ENCODE measurements at places on chromosomes 6 and 20.

GRCh38 chr6:7721649-7722048, 4.2 kb upstream of the BMP6 start:
- no peak for DNase-seq

GRCh38 chr20:13028001-13028400, 19.2 kb downstream of the SPTLC3 start:
- no peak for DNase-seq

DNA sequence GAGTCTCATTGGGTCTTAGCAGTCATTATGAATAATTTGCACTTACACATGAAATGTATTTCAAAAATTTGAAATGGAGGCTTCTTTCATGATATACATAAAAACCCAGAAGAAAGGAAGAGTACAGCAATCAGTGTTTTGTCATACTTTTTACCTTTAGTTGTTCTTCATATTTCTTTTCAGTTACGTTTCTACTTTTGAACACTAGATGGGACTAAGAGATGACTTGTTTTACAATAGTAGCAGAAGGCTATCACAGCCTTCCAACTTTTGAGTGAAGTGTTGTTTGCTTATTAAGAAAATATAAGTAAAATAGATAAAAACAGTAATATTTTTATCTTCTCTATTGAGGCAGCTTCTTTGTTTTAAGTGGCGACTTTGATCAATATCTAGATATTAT, 58.1 kb downstream of the L3MBTL3 start:
- DNase-seq, result peak; percentile 1

DNA sequence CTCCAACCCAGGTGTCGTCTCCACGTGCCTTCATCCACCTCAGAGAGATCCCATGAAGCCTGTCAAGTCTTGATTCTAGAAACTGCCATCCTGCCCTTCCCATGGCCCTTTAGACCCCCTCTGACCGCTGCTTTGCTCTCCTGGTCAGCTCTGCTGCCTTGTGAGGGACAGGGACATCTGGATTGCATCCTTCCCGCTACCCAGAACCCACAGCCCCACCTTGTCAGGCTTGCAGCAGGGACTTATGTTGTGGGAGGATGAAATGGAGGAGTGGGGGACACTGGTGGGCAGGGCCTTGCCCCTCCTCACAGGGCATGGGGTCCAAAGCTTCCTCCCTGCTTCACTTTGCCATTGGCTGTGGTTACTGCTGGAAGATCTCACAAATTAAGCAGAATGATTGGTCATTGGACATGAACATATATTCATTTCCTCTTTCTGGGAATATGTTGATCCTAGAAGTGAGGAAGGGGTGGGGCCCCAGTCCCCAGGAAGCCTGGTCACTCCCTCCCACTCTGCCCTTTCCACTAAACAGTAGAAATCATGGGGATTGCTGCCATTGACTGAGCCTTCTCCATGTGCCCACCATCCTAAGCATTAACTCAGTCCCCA, 4.5 kb downstream of the GLP1R start:
- no peak for DNase-seq

DNA sequence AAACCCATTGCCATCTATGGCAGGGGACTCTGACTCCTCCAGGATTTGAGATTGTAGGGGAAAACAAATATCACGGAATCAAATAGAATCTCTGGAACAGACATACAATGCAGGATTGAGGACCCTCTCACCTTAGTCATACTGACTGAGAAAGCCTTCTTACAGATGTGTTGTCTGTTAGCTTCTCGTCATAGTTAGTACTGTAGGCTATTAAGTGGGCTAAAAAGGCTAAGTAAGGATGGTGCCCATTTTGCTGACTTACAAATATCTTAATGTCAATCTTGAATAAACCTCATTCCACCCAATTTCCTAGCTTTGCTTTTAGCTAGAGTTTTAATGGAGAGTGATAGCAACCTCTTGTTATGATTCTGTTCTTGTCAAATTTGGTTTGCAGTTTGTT, 352.4 kb downstream of the QKI start:
- DNase-seq, result no peak

- DNase-seq, result no peak
Observed at GRCh38 chr6:45882671-45883070, 133.0 kb downstream of the CLIC5 start.

GRCh38 chr6:62652692-62653328, 366.8 kb upstream of the KHDRBS2 start:
- DNase-seq, result no peak

DNA sequence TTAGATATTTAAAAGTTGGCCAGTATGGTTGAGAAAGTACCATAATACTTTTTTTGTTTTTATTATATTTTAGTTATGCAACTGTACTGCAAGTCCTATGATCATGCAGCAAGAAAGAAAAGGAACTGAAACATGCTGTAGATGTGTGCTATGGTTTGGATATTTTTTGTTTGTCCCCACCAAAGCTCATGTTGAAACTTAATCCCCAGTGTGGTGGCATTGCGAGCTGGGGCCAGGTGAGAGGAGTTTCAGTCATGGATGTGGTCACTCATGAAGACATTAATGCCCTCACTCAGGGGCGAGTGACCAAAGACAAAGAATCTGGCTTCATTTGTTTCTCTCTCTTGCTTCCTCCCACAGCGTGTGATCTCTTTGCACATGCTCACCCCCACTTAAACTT, 393.9 kb downstream of the PAX1 start:
- DNase-seq, result no peak

DNA sequence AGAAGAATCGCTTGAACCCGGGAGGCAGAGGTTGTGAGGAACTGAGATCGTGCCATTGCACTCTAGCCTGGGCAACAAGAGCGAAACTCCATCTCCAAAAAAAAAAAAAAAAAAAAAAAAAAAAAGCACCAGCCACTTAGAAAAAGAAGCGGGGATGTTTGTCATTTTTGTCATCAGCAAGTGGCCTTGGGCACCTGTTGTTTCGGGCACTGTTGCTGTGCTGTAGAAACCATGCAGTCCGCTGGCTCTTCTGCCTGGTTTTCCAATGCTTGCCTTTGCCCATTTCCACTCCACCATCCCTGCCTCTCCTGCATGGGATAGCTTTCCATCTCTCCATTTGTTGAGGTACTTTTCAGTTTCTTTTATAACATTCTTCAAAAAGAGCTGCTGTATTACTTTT, 129.3 kb downstream of the ARID1B start:
- DNase-seq, result no peak

DNA sequence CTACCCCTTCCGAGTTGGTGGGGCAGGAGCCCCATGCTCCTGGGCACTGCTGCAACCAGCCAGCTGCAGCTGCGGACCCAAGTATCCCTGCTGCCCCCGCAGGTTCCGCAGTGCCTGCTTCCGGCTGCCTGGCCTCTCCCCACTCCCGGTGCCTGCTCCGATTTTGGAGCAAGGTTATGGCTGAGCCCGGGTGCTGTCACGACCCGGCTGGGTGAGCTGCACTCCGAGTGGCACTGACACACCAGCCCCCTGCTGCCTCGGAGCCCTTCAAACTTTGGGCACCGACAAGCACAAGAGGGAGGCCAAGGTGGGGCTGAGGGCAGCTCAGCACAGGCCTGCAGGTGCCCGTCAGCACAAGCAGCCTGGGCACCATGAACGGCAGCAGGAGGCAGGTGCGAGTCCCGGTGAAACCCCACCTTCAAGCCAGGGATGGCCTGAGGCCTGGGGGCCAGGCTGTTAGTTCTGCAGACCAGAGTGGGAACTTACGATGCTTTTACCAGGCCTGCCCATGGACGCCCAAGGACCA, 25.9 kb upstream of the HACE1 start:
- no peak for DNase-seq

DNA sequence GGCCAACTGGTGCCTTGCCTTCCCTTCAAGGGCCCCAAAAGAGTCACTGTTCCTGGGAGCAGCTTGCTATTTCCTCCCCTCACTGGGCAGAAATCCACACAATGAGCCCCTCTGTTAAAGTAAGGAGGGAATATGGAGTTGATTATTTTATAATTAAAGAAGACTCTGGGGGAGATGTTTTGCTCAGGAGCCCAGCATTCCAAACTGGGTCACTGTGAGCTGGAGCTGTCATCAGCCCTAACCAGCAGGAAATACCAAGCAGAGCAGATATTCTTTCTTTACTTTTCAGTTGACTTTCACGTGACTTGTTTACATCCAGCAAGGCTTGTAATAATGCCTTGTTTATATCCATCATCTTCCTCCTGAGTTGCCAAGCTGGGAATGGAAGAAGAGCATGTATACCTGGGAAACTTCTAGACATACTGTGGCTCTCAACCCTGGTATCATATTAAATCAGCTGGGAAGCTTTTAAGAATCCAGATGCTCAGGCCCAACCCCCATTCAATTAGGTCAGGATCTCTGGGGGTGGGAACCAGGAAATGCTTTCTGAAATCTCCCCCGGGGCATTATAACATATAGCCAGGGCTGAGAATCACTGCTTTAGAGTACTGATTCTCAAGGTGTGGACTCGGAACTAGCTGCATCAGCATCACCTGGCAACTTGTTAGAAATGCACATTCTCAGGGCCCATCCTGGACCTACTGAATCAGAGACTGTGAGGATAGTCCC, 175.6 kb upstream of the MYLIP start:
- no peak for DNase-seq

- DNase-seq, result no peak
Observed at GRCh38 chr20:11509776-11510175, 407.9 kb upstream of the BTBD3 start.

- no peak for DNase-seq
Observed at GRCh38 chr6:150297327-150298029, 71.3 kb upstream of the IYD start.

GRCh38 chr6:27140999-27141528, 106.4 kb upstream of the PRSS16 start:
- no peak for DNase-seq

GRCh38 chr6:2126351-2126750, 119.1 kb downstream of the GMDS start:
- no peak for DNase-seq

DNA sequence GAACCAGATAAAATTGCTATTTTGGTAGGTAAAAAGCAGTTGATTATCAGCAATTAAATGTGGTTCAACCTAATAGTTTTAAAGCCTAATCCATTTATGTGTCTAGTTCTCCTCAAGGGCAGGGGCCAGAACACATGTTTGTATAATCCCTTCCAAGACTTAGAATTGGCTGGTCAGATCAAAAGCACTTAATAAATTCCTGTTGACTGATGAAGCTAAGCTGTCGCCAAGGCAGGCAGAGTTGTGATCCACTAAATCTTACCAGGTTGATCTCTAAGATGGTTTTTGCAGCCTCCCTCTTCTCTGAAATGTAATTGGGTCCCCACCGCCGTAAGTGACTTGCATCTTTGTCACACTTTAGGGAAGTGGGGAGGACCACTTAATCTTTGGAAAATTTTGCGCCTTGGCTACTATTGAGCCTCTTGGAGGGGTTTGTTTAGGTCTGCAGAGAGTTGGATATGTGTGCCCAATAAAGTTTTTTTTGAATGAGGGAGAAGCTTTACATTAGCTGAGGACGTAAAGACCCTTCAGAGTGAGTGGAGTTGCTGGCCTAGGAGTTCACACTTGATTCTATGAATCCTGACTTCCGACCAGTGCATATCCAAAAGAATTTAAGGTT, 65.9 kb downstream of the PHF20 start:
- DNase-seq, result peak; percentile 8

- DNase-seq, result no peak
Observed at GRCh38 chr6:29953686-29954085, 11.4 kb downstream of the HLA-A start.

- DNase-seq, result no peak
Observed at GRCh38 chr20:51128198-51128597, 105.3 kb upstream of the KCNG1 start.

Data from right renal pelvis (tissue), 4 donors.